ENCODE measurements at places on chromosomes 1 and 21.
A peak's percentile ranks its signal among the peaks of the same experiment; 100 is the strongest.

- no peak for DNase-seq
Observed at GRCh38 chr1:65066419-65066765, 81.6 kb upstream of the AK4 start.

DNA sequence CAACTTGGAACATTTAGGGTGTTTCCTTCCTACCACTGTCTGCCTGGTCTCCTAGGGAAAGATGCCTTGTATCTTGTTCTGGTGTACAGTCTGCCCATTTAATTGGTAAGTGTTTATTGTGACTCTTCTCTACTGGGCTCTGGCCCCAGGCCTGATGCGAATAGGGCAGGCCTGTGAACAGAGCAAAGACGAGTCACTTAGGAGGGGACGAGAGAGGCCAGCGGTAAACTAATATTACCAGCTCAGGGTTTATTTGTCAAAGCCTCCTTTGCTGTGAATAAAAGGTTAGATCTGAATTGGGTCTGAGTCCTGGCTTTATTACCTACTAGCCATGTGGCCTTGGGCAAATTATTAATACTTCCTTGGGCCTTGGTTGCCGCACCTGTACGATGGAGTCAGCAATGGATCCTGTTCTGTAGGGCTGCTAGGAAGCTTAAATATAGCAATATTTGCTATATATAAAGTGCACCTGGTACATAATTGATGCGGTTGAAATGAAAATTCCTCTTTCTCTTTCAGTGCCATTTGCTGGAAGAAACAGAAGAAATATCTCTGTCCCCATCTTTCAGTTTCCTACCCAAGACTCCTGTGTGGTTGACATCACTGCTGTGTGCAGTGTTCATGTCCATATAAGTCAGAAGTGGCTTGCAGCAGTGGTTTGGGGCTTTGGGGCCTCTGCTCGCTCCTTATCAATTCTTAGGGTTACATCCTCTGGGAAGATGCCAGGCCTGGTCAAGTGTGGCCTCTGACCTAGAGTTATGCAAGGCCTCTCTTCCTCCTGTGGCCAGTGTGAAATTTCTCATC, 32.4 kb downstream of the MAPKAPK2 start:
- no peak for DNase-seq

GRCh38 chr1:84247425-84248220, 53.9 kb upstream of the SAMD13 start:
- DNase-seq: no peak

DNA sequence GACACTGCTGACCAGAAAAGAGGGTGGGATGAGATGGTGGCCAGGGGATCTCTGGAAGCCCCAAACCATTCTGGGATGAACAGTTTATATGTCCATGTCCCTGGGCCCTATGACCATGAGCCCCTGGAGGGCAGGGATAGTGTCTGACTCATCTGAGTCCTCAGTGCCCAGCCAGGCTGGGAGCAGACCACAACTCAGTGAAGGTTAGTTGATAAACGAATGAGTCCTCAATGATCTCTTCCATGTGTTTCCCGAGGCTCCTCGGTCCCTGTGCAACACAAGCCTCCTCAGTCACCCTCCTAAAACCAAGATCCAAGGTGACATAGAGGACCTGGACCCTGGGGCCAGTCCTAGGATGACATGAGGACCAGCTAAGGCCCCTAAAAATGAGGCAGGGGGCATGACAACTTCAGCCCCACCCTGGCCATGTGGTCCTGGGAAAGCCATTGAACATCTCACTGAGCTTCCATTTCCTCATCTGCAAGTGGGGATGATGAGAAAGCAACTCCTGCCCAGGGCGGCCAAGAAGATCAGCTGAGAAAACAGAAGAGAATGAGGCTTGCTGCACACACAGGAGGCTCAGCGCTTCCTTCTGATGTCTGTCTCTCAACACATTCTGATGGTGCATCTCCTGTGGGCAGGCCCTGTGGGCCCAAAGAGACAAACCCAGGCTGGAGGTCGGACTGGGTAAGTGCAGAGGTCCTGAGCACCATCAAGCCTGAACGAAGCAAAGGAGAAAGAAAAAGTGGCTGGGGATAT, 86.3 kb downstream of the GLIS1 start:
- no peak for DNase-seq

GRCh38 chr1:116318897-116319296, 54.1 kb upstream of the ATP1A1 start:
- DNase-seq: no peak

DNA sequence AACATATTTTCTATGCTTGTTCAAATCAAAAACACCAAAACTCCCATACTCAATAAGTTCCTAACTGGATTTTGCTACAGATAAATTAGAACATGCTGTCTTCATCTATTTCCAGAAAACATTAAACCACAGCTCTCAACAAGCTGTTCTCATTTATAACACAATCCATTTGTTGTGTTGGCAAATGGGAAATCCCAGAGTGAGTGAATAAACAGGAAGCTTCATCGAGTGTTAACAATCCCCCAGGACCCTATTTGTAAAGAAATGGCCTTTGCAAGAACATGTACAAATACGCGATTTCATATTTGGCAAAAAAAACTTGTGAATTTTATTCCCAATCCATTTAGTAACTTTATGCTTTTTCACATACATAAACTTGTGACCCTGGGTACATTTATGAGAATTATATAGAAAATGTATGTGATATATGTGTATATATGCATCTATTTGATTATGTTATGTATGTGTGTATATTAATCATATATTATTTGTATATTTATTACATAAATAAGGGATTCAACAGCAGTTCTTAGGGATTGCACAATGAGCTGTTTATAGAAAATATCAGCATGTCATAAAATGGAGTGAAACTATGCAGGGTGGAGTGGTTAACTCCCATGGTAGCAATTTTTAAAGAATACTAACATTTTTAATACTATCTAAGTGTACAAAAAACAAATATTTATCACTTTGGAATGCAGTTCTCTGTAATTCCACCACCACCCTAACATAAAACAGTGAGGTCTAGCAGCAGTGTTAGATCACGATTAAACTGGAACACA, 160.0 kb downstream of the NEGR1 start:
- DNase-seq: no peak

GRCh38 chr21:42744520-42745445, 91.4 kb downstream of the PDE9A start:
- DNase-seq: no peak

- DNase-seq: no peak
Observed at GRCh38 chr1:39398278-39399021, 93.0 kb upstream of the BMP8A start.

DNA sequence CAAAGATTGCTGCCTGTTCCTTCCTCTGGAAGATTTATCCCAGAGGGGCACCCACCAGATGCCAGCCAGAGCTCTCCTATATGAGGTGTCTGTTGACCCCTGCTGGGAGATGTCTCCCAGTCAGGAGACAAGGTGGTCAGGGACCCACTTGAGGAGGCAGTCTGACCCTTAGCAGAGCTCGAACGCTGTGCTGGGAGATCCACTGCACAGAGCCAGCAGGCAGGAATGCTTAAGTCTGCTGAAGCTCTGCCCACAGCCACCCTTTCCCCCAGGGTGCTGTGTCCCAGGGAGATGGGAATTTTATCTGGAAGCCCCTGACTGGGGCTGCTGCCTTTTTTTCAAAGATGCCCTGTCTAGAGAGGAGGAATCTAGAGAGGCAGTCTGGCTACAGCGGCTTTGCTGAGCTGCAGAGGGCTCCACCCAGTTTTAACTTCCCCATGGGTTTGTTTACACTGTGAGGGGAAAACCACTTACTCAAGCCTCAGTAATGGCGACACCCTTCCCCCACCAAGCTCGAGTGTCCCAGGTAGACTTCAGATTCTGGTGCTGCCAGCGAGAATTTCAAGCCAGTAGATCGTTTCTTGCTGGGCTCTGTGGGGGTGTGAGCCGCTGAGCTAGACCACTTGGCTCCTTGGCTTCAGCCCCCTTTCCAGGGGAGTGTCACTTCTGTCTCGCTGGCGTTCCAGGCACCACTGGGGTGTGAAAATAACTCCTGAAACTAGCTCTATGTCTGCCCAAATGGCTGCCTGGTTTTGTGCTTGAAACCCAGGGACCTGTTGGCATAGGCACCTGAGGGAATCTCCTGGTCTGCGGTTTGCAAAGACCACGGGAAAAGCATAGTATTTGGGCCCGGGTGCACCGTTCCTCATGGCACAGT, 51.1 kb upstream of the PDC start:
- no peak for DNase-seq

- DNase-seq: no peak
Observed at GRCh38 chr1:203288400-203288799, 16.9 kb upstream of the BTG2 start.

- DNase-seq: no peak
Observed at GRCh38 chr1:3060127-3060526, 8.9 kb upstream of the PRDM16 start.

DNA sequence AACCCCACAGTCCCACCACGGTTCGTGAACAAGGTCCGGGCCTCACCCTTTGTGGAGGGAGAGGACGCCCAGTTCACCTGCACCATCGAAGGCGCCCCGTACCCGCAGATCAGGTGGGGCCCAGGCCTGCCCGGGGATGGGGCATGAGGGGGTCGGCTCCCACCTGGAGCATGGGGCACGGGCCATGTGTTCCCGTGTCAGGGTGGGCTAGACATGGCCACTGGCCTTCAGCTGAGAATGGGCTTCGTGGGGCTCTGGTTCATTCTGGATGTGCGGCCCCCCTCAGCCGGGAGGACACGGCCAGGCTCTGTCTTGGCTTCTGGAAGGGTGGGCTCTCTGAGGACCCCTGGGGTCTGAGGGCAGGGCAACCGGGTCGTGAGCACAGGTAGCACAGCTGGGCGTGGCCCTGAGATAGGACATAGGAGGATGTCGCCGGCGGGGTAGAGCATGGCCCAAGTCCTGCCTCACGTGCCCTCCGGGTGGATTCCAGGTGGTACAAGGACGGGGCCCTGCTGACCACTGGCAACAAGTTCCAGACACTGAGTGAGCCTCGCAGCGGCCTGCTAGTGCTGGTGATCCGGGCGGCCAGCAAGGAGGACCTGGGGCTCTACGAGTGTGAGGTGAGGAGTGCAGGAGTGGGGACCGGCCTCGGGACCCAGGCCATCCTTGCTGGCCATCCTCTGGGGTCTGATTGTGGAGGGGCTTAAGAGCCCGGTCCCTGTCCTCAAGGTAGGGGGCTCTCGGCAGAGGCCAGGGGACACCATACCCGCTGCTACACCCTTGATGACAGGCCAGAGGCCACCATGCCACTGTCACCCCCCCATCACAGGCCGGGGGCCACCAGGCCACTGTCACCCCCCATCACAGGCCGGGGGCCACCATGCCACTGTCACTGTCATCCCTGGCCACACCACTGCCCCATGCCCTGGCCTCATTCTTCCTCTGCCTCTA, 55.5 kb downstream of the TRIM11 start:
- no peak for DNase-seq

DNA sequence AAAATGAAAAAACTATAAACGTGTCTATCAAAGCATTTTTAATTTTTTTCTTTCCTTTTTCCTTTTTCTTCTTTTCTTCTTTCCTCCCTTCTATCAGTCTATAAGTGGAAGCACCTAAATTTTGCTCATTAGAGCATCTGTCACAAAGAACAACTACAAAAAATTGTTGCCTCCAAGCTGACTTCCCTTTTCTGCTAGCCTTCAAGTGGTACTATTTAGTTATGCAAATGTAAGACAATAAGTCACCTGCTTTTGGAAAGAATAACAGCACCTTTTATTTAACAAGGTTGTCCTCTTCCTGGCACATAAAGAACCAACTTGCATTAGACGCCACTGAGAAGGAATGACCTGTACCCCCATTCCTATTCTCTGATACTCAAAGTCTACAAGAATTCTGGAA, 45.0 kb upstream of the C1orf53 start:
- no peak for DNase-seq

GRCh38 chr1:25731626-25732370, 68.2 kb upstream of the SELENON start:
- no peak for DNase-seq

DNA sequence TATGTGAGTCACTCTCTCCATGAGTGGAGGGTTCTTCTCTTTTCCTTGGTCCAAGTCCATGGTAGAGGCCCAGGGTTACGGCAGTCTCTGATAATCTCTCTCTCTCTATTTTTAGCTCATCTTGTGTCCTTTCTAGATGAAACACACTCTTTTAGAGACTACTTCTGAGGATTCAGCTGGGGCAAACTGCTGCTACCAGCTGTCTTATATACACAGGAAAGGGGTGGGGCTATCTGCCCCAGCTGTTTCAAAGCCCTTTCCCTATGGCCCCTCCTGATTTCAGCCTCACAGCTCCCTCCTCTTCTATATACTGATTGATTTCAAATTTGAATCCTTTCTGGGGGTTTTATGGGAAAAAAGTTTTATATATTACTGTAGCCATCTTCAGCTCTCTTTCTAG, 324.8 kb downstream of the RWDD3 start:
- no peak for DNase-seq

DNA sequence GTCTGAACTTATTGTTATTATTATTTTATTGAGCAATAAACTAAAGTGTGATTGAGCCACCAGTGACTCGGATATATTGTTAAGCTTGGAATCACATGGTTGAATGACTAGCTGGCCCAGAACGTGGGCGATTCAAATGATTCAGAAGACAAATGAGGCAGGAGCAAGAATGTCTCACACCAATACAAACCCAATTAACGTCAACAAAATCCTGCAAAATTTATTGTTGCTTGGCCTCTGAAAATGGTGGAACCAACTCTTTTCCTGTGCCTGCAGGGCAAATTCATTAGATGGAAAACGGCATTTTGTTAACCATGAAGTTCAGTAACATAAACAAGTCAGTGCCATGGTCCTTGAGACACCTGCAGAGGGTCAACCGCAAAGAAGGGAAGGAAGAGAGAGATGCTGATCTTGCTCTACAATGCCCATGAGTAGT, 482.0 kb downstream of the SETD4 start:
- DNase-seq: no peak

- DNase-seq: peak; percentile 17
Observed at GRCh38 chr1:183635099-183635605, 431 bp downstream of the ARPC5 start.

DNA sequence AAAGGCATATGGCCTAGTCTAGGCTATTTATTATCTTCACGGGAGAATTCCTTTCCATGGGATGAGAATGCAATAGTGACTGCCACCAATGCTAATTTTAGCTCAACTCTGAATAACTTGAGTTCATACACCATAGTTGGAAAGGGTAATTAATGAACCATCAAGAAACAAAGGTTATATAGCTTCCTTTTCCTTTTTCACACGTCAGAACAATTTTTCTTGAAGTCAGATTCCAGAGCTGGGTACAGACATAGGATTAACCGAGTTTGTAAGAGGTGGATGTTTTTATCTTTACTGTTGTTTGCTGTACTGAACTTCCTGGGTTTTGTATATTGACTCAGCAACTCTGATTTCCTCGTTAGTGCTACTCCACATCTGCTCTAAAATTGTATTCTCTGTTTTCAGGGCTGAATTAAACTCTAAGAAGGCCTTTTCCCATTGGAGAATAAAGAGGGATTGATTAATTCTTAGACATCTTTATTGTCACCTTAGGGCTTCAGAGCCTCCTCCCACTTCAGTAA, 262.0 kb downstream of the NUF2 start:
- no peak for DNase-seq

GRCh38 chr1:51203121-51203873, 32.8 kb upstream of the RNF11 start:
- no peak for DNase-seq
